AG09309 (cell line): ENCODE measurements at places on chromosomes 7 and 10.

- DNase-seq = no peak
Observed at GRCh38 chr10:2244471-2244870, 507.1 kb upstream of the ADARB2 start.

DNA sequence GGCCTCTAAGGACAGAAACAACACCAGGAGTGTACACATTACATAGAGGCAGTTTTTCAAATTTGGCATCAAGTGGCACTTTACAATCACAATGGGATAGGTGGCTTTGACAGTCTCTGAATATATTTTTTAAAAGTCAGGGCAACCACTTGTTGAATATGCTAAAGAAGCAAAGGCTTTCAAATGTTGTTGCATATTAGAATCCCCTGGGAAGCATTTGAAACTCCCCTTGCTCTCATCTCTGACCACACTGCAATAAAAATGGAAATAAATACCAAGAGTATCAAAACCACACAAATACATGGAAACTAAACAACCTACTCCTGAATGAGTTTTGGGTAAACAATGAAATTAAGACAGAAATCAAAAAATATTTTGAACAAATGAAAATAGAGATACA, 106.5 kb upstream of the RAB11FIP2 start:
- no peak for DNase-seq

GRCh38 chr10:60916025-60916424, 28.0 kb downstream of the RHOBTB1 start:
- DNase-seq = no peak

DNA sequence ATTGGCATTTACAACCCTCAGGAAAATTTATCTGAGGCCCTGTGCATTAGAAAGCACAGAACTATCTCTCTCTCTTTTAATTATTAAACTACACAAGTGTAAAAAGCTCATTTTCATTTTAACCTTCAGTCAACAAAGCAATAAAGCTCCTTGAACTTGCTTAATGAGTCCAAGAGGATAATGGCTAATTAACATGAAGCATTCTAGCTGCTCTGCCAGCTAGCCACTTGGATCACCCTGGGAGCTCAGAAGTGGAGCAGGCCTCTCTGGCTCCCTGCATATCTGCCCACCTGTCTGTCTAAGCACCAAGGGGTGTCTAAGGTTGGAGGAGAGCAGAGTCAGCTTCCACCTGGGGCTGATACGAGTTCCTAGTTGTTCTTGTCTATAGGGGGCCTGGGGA, 56.0 kb upstream of the SLC35G1 start:
- no peak for DNase-seq

- no peak for DNase-seq
Observed at GRCh38 chr10:8544057-8544380, 489.5 kb downstream of the GATA3 start.

DNA sequence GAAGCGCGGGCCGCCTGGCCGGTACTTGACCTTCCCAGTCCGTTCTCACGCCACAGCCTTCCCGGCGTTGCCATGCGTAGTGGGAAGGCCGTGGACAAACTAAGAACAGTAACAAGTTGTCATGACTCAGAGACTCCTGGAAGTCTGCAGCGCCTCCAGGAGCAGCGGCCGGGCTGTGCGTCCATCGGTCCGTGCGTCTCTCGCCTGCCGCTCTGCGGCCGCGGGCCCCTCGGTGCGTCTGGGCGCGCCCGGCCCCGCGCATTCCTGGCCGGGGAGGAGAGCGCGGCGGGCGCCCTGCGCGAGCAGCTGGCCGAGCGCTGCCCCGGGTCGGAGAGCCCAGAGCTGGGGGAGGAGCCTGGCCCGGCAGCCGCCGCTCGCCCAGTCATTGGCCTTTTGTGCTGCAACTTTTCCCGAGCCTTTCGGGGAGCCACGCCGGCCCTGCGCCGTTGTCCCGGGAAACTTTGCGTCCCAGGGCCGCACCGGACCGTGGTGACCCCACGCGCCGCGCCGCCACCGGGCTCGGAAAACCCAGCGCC, 123.7 kb downstream of the TACC2 start:
- peak; percentile 87 for DNase-seq

- no peak for DNase-seq
Observed at GRCh38 chr10:115953281-115953680, 319.7 kb downstream of the GFRA1 start.

DNA sequence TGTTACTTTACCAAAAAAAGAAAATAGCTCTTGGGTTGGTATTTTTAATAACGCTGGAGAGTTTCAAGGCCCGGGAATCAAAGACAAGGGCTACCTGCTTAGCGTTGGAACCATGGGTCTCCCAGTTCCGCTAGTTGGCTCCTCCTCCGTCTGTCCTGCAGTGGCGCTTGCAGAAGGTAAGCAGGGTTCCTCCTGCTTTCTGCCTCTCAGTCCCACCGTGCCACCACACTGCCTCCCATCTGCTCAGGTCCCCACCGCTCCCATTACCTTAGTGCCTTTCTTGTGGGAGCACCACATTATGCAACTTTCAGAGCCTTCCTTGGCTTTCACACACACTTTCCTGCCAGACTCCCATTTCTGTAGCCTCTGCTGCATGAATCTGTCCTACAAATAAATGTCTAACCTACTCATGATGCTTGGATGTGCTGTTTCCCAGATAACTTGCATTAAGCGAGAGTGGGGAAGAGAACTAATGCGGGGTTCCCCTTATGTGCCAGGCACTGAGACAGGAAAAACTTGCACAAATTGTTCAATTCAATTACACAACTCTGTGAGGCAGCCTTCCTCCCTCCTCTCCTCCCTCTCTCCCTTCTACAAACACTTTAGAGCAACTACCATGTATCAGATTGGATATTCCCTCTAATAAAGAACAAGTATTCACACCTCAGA, 124.5 kb downstream of the AOAH start:
- DNase-seq = no peak

GRCh38 chr10:125984865-125985495, 88.6 kb downstream of the FANK1 start:
- DNase-seq = no peak

GRCh38 chr7:66039094-66039670, 36.4 kb upstream of the ASL start:
- DNase-seq = no peak

GRCh38 chr7:126228356-126229061, 1024.2 kb downstream of the GRM8 start:
- no peak for DNase-seq

- no peak for DNase-seq
Observed at GRCh38 chr10:130038611-130039109, 72.0 kb downstream of the C10orf143 start.

- DNase-seq = no peak
Observed at GRCh38 chr10:127720142-127720541, 16.8 kb upstream of the FOXI2 start.

- peak; percentile 24 for DNase-seq
Observed at GRCh38 chr10:30583778-30584415, 45.7 kb downstream of the LYZL2 start.

- no peak for DNase-seq
Observed at GRCh38 chr7:158809596-158809995, 19.7 kb downstream of the ESYT2 start.

DNA sequence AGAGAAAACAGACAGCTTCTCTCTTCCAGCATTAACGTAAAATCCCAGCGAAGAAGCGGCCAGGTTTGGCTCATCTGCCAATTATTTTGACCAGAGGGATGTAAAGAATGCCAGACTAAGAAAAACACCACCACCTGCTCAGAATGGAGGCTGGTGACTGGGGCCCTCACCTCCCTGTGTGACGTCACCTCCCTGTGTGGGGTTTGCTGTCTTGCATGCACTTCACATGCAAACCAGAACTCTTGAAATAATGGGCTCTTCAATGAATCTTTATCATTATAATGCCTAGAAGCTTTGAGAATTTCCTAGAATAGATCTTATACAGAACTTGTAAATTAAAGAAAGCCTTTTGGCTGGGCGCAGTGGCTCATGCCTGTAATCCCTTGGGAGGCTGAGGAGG, 101.8 kb upstream of the WAC start:
- DNase-seq = no peak

DNA sequence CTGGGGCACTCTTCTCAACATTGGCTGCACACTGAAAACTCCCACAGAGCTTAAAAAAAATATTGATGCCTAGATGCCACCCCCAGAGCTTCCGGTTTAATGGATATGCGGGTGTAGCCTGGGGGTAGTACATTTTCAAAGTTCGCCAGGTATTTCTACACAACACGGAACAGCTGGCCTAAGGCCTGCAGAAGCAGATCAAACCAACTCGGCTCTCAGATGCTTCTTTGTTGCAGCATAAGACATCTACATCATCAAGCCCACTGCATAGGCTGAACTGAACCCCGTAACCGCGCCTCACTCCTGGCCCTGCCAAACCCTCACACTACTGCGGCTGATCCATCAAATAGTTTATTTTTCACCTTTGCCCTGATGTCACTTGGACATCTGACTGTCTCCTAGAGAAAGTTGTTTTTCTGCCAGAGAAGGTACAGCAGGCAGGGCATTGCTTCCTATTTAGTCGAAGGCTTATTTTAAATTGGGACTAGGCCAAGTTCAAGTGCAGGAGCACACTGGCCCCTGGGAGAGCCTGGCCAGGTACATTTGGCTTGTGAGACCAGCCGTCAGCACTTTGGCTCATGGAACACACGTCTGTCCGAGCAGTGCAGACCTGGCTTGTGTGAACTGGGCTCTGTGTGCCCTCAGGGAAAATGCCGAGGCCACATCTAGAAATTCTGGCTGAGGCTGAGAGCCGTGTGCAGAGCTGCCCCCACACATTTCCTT, 113.3 kb downstream of the TACC2 start:
- no peak for DNase-seq

DNA sequence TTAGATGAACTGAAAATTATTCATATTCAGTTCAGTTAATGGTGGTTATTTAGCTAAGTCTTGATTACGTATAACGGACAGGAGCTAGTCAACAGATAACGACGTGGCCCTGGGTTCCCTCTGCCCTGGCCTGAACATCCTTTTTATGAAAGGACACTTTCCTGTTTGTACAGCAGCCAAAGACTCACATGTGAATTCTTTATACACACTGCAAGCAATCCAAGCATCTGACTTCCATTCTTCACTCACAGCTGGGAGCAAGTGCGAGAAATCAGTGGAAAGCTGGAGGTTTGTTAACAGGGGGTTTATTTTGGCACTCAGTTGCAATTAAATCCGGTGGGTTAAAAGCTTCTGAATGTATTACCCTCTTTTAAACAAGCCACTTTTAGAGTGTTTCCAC, 148.1 kb upstream of the GDF10 start:
- DNase-seq = no peak

DNA sequence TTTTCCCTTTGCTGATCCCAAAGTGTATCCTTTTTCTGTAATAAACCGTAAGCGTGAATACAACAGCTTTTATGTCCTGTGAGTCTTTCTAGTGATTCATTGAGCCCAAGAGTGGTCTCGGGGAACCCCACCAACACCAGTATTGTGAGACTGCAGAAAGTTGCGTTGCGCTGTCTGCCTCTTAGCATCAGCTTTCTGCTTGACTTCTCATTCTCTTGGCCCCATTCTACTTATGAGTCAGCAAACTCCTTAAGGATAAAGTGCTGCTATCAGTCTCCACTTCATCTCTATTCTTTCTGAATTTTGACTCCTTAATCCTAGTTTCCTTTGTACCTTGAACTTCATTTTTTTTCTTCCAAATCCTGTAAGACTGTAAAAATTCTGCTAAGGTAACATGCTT, 184.3 kb upstream of the MBL2 start:
- DNase-seq = no peak

DNA sequence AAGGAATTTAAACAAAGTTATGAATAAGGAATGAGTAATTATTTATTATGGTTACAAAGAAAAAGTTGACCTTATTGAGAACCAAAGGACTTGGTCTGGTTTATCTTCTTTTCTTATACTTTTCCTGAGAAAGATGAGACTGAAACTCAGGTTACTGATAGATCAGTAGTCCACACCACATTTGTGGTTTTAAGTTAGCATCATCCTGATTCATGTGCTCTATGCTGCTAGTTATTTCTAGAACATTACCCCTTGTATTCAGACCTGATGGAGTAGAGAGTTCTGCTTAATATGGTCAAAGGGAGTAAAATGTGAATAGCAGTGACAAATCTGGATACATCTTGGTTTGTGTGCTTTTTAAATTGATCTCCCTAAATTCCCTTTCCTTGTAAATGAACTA, 63.8 kb downstream of the FOXP2 start:
- no peak for DNase-seq

GRCh38 chr10:67550838-67551402, 145.1 kb downstream of the CTNNA3 start:
- no peak for DNase-seq

GRCh38 chr10:20795391-20795790, 101.7 kb downstream of the NEBL start:
- DNase-seq = no peak

DNA sequence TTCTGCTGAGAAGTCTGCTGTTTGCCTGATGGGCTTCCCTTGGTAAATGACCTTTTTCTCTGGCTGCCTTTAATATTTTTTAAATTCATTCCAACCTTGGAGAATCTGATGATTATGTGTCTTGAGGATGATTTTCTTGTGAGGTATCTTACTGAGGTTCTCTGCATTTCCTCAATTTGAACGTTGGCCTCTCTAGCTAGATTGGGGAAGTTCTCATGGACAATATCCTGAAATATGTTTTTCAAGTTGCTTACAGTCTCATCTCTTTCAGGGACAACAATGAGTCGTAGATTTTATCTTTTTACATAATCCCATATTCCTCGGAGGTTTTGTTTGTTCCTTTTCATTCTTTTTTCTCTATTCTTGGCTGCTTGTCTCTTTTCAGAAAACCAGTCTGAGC, 208.4 kb downstream of the KIF20B start:
- DNase-seq = no peak

DNA sequence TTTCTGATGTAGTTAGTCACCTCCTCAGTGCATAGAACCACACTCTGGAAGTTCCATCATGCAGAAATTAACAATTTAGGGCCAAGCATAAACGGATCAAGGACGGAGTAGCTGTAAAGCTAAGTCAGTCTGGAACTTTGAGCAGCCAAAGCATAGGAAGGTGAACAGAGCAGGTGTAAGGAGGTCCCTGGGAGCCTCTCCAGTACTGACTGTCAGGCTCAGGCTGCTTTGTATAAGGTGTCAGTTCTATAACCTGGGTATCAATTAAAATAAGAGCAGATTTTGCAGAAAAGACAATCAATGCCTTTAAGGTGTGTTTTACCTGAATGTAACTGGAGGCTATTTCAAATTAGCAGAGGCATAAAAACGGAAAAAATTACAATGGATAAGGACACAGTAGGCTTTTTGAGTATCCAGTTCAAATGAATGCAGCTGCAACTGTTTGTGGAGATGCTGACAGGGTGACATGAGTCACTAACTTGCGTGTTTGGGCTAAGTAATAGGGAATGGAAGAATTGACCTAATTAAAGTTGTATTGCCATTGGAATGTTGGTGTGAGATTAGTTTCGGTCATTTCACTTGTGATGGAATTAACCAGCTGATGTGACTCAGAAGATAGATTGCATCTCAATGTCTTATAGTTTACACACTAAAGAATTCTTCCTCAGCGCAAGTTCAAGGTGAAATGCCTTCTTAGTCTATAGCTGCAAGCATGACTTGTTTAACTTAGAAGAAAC, 417.9 kb upstream of the CNTNAP2 start:
- DNase-seq = no peak

- no peak for DNase-seq
Observed at GRCh38 chr10:60576130-60577069, 186.7 kb upstream of the ANK3 start.

GRCh38 chr7:48512892-48513291, 341.6 kb downstream of the ABCA13 start:
- DNase-seq = no peak

GRCh38 chr10:32851301-32851700, 106.7 kb downstream of the ITGB1 start:
- DNase-seq = no peak
